Placental epithelial cell (primary cell): ENCODE measurements at places on chromosomes 6 and 20. TPM values are rescaled to one million over a fixed set of nuclear protein-coding genes. Genes with fewer than 3 reads are reported as not detected.

Gene NELFE
- total RNA-seq = 82.8 and 105 TPM in 2 replicates

Gene NKAPL
- total RNA-seq = 2.7 and 3.5 TPM in 2 replicates

Gene OOEP
- 0.33 TPM in 1 of 2 replicates, not detected in the other for total RNA-seq

Gene NRSN1
- total RNA-seq = not detected in 2 replicates

Gene RAB23
- total RNA-seq = 11.0 and 14.5 TPM in 2 replicates

Gene PTK7
- total RNA-seq = 844 and 868 TPM in 2 replicates

Gene RAB44
- total RNA-seq = 0.11 TPM in 1 of 2 replicates, not detected in the other

Gene EFHC1
- 10.6 and 22.8 TPM in 2 replicates for total RNA-seq

Gene LRFN2
- total RNA-seq = not detected in 2 replicates

Gene DYNLT2
- total RNA-seq = 0.98 and 1.2 TPM in 2 replicates
